ENCODE measurements at places on chromosomes 5 and 9.
A peak's percentile ranks its signal among the peaks of the same experiment; 100 is the strongest.

DNA sequence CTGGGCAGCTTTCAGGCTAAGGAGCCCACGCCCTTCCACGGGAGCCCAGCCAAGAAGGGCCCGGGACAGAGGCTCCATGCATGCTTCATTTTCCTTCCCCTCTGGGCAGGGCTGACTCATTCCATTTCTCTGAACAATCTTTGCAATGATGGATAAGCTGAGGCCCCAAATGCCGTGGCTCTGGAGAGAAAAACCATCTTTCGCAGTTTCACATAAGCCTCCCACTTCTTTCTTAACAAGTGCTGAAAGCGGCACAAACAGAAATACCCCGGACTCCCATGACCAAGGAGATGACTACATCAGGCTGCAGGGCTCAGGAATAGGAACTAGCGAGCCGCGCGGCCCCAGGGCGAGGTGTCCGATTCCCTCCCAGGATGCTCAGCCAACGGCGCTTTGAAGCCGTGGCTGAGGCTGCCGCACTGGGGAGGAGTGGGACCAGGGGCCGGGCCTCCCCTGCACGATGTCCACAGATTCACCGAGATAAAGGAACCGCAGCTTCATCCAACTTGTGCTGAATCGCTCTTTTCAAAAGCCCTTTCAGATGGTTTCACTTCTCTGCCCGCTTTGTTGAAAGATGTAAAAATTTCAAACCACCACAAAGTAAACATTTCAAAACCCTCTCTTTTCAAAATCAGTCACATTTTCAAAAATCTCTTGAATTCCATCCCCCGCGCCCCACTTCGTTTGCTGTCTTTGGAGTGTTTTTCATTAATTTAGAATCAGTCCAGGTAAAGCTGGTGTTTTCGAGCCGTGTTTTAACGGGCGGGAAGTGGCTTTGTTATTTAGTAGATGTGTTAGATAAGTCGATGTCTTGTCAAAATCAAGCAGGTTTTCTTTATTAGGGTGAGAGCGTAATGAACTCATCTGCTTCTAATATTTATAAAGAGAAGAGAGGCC lies 96.5 kb upstream of the LMX1B start:
- peak; percentile 47 for DNase-seq

GRCh38 chr5:112799661-112800060 lies 61.4 kb upstream of the SRP19 start:
- no peak for DNase-seq

GRCh38 chr9:126549246-126550006 lies 64.3 kb upstream of the LMX1B start:
- DNase-seq, result no peak

- DNase-seq, result no peak
Observed at GRCh38 chr5:56605231-56605630, 210.1 kb upstream of the MAP3K1 start.

DNA sequence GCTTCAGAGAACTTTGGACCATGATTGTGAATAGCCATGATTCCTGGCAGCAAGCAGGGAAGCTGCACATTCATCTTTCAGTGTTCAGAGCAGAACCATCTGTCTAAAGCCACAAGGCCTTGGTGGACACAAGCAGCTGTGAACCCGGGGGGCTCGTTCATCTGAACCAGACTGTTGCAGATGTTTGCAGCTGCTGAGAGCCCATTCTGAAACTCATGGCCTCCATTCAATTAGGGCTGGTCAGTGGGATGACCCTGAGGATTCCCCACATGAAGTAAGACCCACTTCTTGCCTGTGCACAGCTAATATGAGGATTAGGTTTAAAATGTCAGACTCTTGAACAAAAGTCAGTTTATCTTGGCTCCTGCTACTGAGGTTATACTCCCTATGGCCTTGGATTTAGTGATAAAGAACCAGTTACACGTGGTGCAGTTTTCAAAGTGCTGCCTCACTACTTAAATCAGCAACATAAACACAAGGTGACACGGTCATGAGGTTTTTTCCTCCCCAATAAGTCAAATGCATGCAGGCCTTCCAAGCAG lies 109.8 kb upstream of the IFNK start:
- no peak for DNase-seq

GRCh38 chr9:131111186-131111853 lies 14.1 kb upstream of the NUP214 start:
- DNase-seq, result no peak

- DNase-seq, result no peak
Observed at GRCh38 chr9:136697146-136697820, 10.0 kb upstream of the AGPAT2 start.

DNA sequence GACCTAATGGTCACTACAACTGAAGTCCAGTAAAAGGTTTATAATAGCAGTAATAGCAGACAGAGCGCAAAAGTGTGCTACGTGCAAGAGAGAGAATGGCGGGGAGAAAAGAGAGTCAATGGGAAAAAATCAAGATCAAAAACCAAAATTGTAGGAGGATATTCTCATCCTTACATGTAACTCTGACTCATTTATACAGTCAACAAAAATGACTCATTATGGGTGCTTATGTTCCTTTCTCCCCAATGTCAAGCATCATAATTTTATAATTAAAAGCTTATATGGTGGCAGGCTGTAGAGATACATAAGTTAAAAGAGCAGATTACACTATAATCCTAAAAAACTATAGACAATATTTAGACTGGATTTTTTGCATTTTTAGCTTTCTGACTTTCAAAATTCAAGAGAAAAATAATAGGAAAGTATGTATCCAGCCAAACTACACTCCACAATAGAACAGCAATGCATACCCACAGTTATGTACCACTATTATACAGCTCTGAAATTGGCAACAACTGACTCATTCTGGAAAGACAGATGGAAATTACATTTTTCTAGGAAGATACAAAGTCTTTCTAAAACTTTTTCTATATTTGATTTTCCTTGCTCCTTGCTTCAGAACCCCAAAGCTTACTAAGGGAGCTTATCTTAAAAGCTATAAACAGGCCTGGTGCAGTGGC lies 78.4 kb downstream of the PLPP1 start:
- DNase-seq, result no peak

- no peak for DNase-seq
Observed at GRCh38 chr9:108703429-108703828, 152.4 kb downstream of the ACTL7B start.

DNA sequence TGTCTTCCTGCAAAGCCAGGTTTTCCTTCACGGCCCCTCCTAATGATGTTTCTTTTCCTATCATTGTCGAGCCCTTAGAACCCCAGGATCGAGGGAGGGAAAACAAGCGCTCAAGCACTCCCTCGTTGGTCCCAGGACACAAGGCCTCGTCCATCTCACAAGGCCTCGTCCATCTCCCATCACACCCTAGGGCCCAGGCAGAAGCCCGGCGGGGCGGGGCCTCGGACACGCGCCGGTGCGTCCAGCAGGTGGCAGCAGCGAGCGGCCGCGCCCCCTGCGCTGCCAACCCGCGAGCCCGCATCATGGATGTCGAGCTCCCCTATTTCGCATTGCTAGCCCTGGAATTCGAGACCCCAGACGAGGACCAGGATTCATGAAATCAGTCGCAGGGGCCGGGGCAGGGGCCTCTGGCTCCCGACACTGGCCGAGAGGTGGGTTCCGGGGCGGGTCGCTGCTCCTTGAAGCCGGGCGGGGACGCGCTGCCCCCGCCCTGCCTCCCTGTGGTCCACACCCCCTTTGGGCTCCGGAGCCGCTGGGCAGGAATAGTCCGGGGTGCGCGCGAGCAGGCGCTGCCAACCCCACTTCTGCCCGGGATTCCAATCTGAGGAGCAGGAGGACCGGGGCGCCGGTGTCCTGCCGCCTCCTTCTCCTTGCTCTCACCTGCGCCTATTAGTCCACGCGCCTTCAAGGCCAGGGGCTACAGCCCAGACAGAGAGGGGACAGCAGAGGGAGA lies at the start of gene ABLIM3:
TSS of gene ABLIM3 (plus strand) at position 270 of the 733 bp plus-strand sequence. CDS start 603 bp downstream, outside the sequence.
- DNase-seq, result no peak

DNA sequence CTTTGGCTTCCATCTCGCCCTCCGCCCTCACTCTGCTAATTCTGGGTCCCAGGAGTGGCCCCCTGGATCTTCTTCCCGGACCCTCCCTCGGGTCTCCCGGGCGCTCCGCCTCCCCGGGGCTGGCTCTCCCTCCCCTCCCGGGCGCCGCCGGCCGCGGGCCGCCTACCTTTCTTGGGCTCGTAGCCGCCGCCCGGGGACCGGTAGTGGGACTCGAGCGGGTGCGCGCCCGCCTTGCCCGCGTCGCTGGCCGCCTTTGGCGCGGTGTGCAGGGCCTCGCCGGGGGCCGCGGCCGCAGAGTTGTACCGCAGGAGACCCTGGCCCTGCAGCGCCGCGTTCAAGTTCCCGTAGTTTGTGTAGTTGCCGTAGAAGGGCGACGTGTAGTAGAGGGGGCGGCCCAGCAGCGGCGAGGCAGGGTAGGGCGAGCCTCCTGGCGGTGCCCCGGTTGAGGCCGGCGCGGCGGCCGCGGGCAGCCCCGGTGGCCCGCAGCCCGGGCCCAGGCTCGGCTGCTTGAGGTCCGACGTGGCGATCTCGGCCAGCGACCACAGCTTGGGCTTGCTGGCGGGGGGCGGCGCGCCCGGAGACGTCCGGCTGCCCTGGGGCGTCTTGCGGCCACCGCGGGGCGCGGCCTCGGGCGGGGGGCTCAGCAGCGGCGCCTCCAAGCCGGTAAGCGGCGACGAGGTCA lies 3.2 kb downstream of the IRX2 start:
- DNase-seq, result no peak

DNA sequence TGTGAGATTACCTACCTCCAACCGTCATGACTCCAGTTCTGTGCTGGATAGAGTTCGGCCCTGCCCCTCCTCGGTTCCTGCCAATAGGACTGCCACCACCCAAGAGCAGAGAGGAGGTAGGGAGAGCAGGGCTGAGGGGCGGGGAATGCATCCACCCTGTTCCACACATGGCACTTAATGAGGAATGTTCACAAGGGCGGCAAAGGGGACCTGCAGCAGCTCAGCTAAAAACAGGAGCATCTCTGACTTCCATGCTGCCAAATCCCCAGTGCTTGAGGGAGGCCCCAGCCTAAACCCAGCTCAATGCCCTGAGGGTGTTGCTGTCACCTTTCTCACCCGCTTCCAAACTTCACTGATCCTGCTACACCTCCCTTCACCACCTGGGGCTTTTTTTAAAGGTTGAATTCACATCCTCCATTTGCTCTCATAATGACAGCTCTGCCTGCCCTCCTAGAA lies 7.8 kb upstream of the DELE1 start:
- no peak for DNase-seq

DNA sequence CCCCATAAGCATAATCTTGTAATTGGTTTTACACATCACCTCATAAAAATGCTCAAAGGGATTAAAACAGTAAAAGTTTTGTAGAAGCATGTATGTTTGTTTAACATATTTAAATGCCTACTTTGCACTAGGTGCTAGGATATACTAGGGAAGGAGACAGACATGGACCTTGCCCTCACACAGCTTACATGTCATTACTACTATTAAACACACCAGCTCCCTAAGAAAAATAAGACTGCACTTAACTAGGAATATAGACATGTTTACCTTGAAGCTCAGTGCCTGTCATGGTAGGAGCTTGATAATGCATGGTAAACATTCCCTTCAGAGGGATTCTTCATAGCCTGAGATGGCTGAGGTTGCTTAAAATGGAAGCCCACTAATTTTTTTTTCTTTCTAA lies 6.2 kb downstream of the SHLD3 start:
- DNase-seq, result no peak

DNA sequence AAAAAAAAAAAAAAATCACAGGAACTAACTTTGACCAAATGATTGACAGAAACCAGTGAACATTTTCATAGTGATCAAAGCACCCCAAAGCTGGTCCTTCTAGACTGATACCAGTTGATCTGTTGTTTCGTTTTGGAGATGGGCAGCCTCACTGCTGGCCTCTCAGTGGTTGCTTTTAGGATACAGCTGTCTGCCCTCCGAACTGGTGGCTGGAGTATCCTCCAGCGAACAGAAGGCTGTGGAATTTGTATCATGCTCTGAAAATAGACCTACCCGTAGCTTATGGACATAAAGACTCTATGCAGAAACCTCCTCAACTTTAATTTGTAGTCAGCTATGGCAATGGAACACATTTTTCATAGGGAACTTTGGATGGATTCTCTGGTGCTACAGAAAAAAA lies 49.0 kb downstream of the DCP2 start:
- no peak for DNase-seq

- no peak for DNase-seq
Observed at GRCh38 chr5:91301106-91301846, 81.8 kb downstream of the ARRDC3 start.

DNA sequence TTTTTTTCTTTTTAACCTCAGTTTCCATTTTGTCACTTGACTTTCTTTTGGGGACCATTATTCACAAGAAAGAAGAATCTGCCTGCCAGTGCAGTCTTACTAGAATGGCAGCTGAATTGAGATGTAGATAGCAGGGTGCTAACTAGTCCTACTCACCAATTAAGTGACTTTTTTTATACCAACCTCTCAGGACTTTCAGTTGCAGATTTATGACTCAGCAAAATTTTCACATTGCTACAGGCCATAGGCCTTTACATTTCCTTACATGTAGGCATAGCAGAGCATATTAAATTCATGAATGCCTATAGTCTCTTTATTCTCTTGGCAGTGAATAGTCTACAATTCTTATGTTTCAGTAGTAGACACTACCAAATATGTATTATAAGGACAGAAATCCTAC lies 54.0 kb upstream of the FKTN start:
- DNase-seq, result no peak

GRCh38 chr5:109191153-109191558 lies 218.6 kb downstream of the PJA2 start:
- no peak for DNase-seq

GRCh38 chr9:70600506-70600905 lies 186.0 kb upstream of the KLF9 start:
- DNase-seq, result peak; percentile 73
